ENCODE measurements at places on chromosomes 4 and X.

DNA sequence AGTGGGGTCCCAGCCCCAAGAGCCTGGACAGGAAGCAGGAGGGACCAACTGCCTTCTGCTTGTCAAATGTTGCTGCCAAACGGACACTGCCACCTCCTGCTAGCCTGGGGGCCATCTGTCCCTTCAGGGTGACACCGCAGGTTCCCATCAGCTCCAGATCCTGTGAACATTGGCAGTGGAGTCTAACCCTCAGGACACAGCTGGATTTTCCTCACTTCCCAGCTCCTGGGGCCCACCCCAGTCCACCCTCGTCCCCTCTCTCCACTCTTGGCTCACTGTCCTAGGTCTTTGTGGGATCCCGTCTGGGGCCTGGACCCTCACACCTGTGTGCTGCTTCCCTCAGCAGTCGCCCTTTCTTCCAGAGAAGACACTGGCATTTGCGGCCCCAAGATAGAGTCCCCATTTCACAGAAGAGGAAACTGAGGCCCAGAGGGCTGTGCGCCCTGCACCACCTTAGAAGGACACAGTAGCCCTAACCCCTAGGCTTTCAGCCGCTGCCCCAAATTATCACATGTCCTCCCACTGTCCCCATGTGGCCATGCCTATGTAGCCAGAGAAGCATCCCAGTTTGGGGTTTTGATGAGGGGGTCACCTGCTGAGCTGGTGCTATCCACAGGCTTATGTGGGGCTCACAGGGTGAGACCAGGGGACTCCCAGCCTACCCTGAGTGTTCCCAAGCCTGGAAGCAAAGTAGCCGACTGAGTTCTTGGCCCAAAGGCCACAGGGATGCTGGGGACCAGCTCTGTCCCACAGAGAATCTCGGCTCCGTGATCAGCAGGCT lies 20.1 kb downstream of the PPP2R2C start:
- DNase-seq = no peak

- DNase-seq = peak; percentile 59
Measured at GRCh38 chr4:93828332-93828994, at the start of gene ATOH1. ATOH1 (plus strand) TSS chr4:93828753; CDS start chr4:93828927, 174 bp downstream.

- no peak for DNase-seq
Measured at GRCh38 chrX:13298836-13299235, 21.0 kb downstream of the ATXN3L start.

- DNase-seq = peak; percentile 78
Measured at GRCh38 chr4:67327245-67328017, 217.9 kb downstream of the CENPC start.

GRCh38 chr4:40311811-40312346 lies 23.3 kb upstream of the CHRNA9 start:
- peak; percentile 41 for DNase-seq

- DNase-seq = no peak
Measured at GRCh38 chrX:119899125-119899524, 3.4 kb downstream of the AKAP14 start.

- no peak for DNase-seq
Measured at GRCh38 chr4:165542476-165542875, 163.7 kb downstream of the CPE start.

- no peak for DNase-seq
Measured at GRCh38 chr4:113695328-113696169, 66.0 kb downstream of the CAMK2D start.

DNA sequence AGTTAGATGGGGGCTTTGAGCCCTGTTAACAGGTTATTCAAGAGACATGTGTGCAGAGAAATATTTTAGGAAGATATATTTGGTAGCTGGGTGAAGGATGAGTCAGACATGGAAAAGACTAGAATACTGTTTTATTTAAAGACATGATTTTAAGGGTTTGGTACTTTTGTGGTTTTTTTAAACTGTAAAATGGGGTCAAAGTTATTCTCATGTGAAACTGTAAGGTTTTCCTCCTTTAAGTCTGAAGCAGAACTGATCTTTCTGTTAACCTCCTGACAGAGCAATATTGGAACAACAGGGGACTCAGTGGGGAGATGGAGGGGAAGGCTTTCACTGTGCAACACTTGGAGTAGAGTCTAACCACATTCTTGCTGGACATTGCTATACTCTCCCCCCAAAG lies 112.4 kb upstream of the LSM6 start:
- no peak for DNase-seq

DNA sequence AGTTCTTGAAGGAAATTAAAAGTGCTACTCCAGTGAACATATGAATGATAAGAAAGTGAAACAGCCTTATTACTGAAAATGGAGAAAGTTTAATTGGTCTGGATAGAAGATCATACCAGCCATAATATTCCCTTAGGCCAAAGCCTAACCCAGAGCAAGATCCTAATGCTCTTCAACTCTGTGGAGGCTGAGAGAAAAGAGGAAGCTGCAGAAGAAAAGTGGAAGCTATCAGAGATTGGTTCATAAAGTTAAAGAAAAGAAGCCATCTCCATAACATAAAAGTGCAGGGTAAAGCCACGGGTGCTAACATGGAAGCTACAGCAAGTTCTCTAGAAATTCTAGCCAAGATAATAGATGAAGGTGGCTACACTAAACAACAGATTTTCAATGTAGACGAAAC lies 85.5 kb upstream of the ATOH1 start:
- no peak for DNase-seq

DNA sequence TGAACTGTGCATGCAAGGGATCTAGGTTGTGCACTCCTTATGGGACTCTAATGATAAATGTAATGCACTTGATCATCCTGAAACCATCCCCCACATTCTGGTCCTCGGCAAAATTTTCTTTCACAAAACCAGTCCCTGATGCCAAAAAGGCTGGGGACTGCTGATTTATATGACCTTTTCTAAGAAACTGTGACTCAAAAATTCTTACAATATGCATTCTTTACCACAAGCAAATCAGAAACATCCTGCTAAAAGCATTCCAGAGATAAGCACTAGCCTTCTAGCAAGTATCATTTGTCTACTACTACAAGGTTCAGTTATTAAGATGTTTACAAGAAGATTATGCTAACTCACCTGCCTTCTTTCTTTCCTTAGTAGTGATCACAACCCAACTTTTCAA lies 166.5 kb upstream of the PCDH7 start:
- no peak for DNase-seq

DNA sequence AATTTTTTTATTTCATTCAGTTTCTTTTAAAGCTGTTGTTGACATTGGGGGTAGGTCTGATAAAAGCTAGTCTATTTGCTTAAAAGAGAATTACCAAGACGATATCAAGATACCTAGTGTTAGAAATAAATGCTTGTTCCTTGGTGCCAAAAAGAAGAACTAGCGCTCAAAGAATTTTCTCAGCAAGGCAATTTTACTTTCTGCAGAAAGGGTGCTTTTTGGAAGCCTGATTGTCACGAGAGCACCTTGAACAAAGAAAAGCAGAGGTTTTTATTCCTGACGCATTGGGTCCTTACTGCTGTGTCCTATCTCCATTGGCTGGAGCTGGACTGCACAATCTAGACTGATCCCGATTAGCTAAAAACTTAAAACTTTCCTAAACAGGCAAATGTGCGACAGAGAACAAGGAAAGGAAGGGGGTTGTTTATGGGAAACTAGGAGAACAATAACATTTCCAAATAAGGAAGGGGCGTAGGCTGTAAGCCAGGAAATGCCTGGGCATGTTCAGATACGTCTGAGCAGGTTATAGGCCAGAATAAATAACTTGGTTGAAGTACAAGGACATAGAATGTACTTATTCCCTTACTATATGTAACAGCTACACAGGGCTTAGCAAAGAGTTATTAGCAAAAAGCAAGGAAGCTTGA lies 50.3 kb upstream of the STPG2 start:
- DNase-seq = peak; percentile 27

- DNase-seq = peak; percentile 70
Measured at GRCh38 chr4:10007793-10008608, 13.3 kb downstream of the SLC2A9 start.

DNA sequence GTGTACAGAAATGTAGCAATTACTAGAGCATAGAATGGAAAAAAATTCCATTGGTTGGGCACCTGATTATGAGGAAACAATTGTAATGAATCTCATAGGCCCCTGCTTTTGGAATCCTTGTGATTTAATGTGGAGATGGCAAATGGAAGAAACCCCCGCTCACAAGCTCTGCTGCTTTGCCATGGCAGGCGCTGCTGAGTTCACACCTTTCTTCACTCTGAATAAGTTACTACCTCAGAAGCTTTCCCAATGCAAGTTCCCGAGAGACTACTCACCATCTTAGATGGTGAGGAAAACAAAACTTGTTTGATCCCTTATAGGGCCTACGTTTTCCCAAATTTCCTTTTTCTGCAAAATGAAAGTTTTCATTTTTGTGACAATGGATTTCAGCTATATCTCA lies 266.6 kb upstream of the TAPT1 start:
- DNase-seq = no peak

Data from MCF 10A (cell line).